Activated CD4-positive, alpha-beta T cell treated with anti-CD3 and anti-CD28 coated beads for 24 hours (primary cell): ENCODE measurements at places on chromosomes 4 and X.

DNA sequence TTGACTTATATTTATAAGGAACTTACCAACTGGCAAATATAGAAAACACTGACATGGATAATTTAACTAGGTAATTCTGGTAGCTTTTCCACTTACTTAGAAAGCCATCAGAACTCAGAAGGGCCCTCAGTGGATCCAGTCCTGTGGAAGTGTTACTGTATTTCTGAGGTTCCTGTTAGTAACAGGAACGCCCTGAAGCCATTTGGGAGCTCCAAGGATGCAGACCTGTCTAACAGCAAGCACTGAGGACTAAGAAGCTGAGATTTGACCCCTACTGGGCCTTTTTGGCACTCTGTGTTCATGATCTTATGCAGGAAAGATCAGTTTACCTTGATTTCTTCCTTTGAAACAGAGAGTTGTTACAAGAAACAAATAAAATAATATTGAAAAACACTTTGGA is 46.0 kb upstream of the TLL1 start:
- no peak for DNase-seq

DNA sequence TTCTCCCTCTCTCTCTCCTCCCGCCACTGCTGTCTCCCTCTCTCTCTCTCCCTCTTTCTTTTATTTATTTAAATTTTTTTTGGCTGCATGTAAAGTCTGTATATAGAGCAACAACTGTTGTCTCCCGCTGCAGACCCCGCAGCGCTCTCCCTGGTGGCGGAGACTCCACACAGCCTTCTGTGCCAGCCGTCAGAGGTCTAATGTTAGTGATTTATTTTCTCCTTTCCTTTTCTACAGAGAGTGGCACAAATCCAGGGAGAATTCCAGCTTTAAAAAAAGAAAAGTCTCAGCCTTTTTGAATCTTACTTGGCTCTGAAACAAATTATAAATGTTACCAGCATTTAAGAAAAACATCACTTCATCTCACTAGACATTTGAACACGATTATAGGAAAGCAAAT is 106.2 kb downstream of the FAM9B start:
- DNase-seq, result no peak

DNA sequence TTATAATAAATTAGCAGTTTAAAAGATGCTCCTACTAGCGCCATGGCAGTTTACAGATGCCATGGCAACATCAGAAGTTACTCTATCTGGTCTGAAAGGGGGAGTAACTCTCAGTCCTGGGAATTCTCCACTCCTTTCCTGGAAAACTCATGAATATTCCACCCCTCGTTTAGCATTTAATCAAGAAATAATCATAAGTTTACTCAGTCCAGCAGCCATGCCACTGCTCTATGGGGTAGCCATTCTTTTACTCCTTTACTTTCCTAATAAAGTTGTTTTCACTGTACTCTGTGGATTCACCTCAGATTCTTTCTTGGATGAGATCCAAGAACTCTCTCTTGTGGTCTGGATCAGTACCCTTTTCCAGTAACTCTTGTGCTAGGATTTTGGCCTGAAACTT is 52.3 kb downstream of the GUCY1B1 start:
- no peak for DNase-seq

GRCh38 chr4:68912807-68913206 is 38.8 kb downstream of the UGT2A3 start:
- DNase-seq, result no peak

- DNase-seq, result no peak
Observed at GRCh38 chrX:69396916-69397315, 107.2 kb upstream of the NALF2 start.

DNA sequence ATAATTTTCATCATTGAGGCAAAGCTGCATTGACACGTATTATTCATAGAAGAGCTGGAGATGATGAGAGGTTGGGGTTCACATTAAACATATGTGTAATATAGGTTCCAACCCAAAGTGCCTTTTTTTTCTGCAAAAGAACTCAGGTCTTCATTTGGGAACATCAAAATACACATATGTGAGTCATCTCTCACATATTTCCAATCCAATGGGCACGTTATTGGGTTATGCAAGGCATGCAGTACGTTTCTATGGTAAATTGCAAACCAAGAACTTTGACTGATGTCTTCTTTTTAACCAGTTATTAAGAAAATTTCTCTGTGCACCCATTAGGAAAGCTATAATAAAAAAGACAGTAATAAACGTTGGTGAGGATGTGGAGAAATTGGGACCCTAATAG is 150.3 kb upstream of the FAM9B start:
- no peak for DNase-seq

GRCh38 chrX:7926501-7926900 is 712 bp downstream of the PNPLA4 start:
- DNase-seq, result no peak

DNA sequence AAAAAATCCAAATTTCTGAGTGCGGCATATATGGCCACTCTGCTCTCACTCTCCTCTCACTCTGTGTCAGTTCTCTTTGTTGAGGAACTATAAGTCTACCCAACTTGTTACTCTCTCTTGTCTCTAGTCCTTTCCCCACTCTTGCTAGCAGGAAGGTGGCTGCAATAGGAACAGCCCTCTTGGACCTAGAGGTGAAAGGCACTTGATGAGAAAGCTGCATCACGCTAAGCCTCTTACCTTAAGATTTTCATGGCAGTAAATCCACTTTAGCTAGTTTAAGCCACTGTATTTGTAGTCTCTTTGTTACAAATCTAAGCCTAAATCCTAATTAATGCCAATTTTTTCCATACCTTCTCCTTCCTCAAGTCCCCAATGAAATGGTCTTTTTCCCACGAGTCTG is 189.9 kb downstream of the NKX6-1 start:
- DNase-seq, result no peak

DNA sequence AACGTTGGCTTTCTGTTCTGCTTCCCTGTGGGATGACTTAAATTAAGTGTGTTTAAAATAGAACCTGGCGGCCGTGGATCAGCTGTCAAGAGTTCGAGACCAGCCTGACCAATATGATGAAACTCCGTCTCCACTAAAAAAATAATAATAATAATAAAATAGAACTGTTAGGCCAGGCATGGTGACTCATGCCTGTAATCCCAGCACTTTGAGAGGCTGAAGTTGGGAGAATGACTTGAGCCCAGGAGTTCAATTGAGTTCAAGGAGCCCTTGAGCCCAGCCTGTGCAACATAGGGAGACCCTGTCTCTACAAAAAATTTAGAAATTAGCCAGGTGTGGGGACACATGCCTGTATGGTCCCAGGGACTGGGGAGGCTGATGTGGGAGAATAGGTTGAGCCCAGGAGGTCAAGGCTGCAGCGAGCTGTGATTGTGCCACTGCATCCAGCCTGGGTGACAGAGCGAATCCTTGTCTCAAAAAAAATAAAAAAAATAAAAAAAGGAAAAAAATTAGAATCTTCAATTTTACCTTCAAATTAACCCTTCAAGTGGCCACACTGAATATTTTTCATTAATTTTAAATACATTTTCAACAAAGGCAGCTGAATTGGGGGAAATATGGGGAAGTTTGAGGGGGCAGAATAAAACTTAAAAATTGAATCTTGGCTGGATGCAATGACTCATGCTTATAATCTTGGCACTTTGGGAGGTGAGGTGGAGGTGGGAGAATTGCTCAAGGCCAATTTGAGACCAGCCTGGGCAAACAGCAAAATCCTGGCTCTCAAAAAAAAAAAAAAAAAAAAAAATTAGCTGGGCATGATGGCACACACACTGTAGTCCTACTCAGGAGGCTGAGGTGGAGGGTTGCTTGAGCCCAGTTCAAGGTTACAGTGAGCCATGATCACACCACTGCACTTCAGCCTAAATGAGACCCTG is 31.8 kb upstream of the HSD17B13 start:
- DNase-seq, result no peak

DNA sequence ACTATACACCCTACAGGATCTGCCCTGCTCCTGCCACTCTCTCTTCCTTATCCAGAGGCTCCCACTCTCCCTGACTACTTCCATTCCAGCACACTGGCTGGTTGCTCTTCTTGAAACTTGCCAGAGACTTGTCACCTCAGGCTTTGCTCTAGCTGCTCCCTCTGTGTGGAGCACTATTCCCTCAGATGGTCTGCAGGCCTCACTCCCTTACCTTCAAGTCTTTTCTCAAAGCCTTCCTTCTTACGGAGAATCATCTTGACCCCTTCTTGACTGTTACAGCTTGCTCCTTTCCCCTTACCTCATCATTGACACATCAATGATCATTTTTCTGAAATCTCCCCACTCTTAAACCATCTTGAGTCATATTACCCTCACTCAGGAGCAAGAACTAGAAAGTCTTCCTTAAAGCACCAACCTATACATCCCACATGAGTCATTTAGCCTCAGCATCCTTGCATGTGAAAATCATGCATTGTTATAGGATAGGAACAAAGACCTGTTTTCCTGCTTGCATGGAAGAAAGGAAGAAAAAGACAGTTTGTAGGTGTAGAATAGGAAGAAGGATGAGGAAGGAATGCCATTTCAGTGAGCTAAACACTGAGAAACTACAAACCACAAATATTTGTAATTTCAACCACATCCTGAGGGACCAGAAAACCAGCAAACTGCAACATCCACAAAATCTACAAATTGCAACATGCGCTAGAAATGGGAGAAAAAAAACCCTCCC is 55.7 kb downstream of the ANTXR2 start:
- no peak for DNase-seq

- no peak for DNase-seq
Observed at GRCh38 chrX:11770320-11770719, 12.3 kb downstream of the MSL3 start.

GRCh38 chr4:113292371-113293042 is 243.1 kb downstream of the ANK2 start:
- no peak for DNase-seq
